ENCODE measurements at places on chromosomes 16 and 17.

DNA sequence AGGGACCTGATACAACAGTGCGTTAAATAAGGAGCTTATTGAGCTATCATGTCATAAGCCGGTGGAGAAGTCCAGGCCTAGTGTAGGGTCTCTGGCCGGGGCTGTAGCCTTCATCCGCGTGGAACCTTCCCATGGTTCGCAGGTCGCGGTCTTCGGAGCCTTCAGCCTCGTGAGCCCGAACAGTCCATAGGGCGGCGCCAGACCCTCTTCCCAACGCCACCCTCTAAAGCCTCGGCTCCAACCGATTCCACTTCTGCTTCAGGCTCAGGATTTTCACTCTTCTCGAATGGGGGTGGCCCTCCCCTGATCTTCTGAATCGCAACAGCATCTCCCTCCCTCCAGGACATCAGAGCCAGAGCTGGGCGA is 10.3 kb upstream of the BRCA1 start:
- DNase-seq: no peak

- DNase-seq: no peak
These were observed 19.9 kb downstream of the COTL1 start for GRCh38 chr16:84597931-84598351.

GRCh38 chr16:57134982-57135381 is 42.6 kb downstream of the CPNE2 start:
- no peak for DNase-seq

DNA sequence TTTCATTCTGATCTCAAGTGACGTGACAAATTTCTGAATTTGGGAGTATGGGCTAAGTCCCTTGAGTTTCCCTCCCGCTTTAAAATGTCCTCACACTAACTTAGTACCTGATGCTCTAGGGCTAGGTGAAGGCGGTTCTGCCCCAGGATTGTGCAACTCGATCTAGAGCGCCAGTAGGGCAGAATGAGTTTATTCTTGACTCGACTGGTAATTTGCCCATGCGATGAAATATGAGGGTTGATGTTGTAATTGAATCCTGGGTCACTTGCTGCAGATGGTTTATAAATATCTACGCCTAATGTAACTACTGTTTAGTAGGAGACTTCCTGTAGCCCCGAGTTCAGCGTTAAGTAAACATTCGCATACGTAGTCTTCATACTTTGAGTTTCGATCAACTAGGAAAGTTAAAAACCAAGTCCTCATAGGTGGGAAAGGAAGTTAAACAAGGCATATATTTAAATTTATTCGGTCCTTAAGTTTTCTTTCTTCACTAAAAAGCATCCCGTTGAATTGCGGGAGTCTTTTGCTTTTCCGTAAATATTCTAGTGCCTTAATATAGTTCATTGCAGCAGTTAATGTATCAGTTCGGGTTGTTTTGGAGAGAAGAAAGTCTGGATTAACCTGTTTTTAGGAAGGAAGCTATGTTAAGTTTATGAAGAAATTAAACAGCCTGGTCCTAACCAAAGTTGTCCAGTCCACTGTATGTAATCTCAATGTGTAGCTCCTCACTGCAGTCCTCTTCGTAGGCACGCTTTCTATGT is 1.6 kb downstream of the CTCF start:
- DNase-seq: no peak

DNA sequence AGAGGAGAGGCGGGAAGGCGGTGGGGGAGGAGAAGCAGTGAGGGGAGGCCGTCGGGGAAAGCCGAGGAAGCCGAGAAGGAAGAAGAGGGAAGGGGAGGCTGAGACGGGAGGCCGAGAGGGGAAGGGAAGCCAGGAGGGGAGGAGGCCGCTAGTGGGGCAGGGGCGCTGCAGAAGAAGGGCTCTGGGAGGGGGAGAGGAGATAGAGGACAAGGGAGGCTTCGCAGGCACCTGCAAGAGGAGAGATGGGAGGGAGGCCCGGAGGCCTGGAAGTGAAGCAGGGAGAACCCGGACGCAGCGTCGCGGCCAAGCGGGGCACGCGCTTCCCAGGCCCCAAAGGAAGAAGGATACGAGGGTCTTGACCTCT is 2.3 kb downstream of the C17orf58 start:
- DNase-seq: no peak

- no peak for DNase-seq
These were observed 119.4 kb downstream of the SOCS1 start for GRCh38 chr16:11136600-11136999.

DNA sequence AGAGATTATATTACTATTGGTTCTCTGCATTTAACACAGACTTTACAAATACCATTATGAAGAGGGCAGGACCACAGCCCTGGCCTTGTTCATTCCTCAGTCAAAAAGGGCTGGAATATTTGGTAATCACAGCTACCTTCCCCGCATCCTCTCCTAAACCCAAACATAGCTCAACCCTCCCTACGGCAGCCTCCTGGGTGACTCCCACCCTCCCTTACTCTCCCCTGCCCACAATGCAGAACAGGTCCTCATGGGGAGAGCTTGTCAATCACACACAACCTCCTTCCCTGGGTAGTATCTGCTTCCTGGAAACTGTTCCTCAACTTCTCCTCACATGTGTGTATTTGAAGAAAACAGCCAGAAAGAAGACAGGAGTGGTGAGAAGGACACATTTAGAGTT is 224.2 kb downstream of the C16orf78 start:
- no peak for DNase-seq
